ENCODE measurements at places on chromosomes 12 and 14.

GRCh38 chr12:27383429-27384260 lies 51.0 kb downstream of the BMAL2 start:
- DNase-seq = peak; percentile 90
- no peak overlapping the region for H3K4me3 ChIP-seq
- no peaks in the 10 kb centered on the region for H3K27me3 ChIP-seq
- peaks cover 25% of the 10 kb centered on the region for H3K36me3 ChIP-seq
- H3K4me1 ChIP-seq = peaks cover 2% of the 10 kb centered on the region

DNA sequence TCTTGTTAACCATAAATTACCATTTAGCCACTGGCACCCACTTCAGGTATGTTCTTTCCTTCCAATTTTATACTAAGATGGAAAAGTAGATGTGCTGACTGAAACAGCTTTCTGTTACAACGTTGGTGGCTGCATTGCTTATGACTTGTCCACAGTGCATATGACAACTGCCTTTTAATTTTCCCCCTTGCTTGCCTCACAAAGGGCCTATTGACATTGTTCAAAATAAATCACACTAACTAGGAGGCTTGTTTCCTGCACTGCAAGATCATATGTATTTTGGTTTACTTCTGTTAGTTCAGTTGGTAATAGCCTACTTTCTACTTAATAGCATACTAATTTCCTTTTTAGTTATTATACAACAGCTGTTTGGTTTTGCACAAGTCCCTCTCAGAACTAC lies 55.4 kb downstream of the SCAF11 start:
- H3K27ac ChIP-seq = no peak overlapping the region
- H3K36me3 ChIP-seq = peaks cover 32% of the 10 kb centered on the region
- no peaks in the 10 kb centered on the region for H3K27me3 ChIP-seq

DNA sequence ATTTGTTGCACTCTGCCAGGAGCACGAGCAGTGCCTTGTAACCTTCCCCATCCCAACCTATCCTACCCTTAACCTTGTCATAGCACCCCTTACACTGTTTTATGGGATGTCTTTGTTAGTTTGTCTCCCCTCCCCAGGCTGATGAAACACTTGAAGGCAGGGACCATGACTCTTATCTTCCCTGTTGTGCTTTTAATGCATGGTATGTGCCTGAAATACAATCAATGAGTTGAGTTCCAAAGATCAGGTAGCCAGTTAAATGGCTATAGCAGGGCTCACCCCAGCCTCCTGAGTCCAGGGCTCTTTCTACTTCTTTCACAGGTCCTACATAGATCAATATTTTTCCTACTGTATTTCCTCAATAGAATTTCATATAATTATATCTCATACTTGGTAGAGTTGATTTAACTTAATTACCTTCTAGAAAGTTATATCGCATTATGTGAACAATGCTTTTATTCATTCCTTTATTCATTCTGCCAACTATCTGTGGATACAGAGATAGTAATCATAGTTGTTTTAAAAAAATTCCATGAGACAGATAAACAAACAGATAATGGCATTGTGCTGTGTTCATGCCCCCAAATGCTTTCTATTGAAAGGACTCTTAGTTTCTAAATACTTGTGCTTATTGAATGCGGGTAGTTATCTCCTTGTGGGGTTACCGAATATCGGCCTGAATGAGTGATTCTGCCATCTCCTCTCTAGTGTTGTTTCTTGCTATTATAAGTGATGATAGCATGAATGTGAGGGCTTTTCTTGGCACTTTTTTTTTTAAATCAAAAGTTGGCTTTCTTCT lies 347.4 kb downstream of the NPAS3 start:
- H3K36me3 ChIP-seq = no peaks in the 10 kb centered on the region
- H3K27ac ChIP-seq = no peak overlapping the region
- H3K4me3 ChIP-seq = no peak overlapping the region
- no peak for DNase-seq
- no peaks in the 10 kb centered on the region for H3K27me3 ChIP-seq

DNA sequence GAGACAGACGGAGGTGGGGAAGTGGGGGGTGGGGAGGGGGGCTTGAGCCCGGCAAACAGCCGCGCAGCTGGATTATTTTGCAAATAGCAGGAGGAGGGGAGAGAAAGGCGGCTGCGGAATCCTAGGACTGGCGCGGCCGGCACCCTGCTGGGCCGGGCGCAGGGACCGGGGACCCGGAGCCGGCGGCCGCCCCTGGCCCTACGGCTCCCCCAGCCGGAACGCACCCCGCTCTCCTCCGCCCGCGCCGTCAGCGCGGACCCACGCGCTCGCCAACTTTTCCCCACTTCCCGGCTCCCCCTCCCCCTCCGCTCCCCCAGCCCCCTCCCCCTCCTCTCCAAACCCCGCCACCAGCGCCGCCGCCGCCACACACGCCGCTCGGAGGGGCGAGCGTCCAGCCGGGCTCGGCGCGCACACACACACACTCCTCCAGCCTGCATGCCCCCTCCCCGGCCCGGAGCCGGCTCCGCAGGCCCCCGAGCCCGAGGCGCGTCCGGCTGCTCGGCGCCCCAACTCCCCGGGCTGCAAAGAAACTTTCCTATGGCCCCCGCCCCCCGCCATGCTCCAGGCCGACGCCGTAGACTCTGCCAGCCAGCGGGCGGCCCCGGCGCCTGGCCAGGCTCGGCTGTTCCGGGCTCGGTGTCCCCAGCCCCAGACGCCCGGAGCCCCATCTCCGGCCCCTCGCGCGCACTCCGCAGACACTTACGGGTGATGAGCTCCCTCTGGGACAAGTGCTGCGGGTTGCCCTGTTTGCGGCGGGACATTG lies 1.4 kb downstream of the BCL11B start:
- H3K4me1 ChIP-seq = peaks cover 48% of the 10 kb centered on the region
- H3K27me3 ChIP-seq = peaks cover 5% of the 10 kb centered on the region
- H3K27ac ChIP-seq = peak overlapping the region; percentile 99
- peak overlapping the region; percentile 91 for H3K4me3 ChIP-seq

DNA sequence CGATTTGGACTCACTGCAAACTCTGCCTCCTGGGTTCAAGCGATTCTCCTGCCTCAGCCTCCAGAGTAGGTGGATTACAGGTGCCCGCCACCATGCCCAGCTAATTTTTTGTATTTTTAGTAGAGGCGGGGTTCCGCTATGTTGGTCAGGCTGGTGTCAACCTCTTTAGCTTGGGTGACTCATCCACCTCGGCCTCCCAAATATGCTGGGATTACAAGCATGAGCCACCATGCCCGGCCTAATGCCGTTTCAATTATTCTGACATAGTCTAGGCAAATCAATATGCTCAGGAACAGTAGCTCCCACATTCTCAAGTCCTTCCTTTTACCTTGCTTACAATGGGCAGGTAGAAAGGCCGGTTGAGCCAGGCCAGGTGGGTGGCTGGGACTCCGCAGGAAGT lies 82.0 kb upstream of the EEA1 start:
- DNase-seq = no peak
- H3K36me3 ChIP-seq = no peaks in the 10 kb centered on the region
- H3K27ac ChIP-seq = no peak overlapping the region
- no peak overlapping the region for H3K4me3 ChIP-seq
- peaks cover 5% of the 10 kb centered on the region for H3K4me1 ChIP-seq

DNA sequence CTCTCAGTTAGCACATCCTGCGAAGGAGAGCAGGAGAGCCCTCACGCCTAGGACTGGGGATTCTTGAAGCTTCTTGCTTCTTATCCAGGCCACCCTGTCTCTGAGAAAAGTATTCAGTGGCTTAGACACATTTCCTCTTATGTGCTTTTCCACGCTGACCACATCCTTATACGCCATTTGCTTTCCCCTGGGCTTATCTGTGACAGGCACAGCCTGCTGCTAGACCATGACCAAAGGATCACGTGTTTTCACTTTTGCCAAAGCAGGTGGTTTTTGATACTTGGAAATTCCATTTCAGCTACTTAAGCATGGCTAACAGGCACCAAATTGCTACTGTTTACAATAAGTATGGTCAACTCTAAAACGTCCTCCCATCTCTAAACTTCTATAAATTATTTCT lies 587.4 kb downstream of the AACS start:
- no peak overlapping the region for H3K4me3 ChIP-seq
- H3K27ac ChIP-seq = no peak overlapping the region
- peak; percentile 30 for DNase-seq
- H3K27me3 ChIP-seq = no peaks in the 10 kb centered on the region
- no peaks in the 10 kb centered on the region for H3K4me1 ChIP-seq

- DNase-seq = peak; percentile 86
- H3K27me3 ChIP-seq = no peaks in the 10 kb centered on the region
- peak overlapping the region; percentile 96 for H3K27ac ChIP-seq
- peaks cover 30% of the 10 kb centered on the region for H3K36me3 ChIP-seq
Measured at GRCh38 chr12:118060301-118061010, 523 bp downstream of the WSB2 start.

- H3K27me3 ChIP-seq = peaks cover 3% of the 10 kb centered on the region
- peak overlapping the region; percentile 40 for H3K4me3 ChIP-seq
- peak overlapping the region; percentile 91 for H3K27ac ChIP-seq
Measured at GRCh38 chr12:25365340-25365730, 114.6 kb upstream of the KRAS start.

DNA sequence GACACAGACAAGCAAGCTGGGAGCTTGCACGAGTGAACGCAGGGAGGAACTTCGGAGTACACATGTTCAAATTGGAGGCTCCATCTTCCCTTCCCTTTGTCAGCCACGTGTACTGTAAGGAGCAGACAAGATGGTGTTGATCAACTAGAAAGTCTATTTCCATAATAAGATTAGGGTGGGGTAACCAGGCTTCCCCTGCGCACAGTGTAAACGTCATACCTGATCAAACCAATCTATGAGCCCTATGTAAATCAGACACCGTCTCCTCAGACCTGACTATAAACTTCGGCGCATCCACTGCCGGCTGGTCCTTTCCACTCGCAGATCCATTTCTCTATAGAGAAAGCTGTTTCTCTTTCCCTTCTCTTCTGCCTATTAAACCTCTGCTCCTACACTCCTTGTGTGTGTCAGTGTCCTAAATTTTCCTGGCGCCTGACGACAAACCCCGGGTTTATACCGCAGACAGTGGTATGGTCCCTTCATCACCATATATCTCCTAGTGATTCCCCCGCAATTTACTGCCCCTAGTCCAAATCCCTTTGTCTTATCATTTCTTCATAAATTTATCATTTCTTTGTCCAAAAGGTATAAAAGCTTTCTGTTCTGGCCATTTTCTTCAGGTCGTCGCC lies 7.5 kb upstream of the ETFBKMT start:
- H3K4me3 ChIP-seq = no peak overlapping the region
- DNase-seq = no peak
- no peaks in the 10 kb centered on the region for H3K36me3 ChIP-seq
- peaks cover 11% of the 10 kb centered on the region for H3K4me1 ChIP-seq
- no peaks in the 10 kb centered on the region for H3K27me3 ChIP-seq

DNA sequence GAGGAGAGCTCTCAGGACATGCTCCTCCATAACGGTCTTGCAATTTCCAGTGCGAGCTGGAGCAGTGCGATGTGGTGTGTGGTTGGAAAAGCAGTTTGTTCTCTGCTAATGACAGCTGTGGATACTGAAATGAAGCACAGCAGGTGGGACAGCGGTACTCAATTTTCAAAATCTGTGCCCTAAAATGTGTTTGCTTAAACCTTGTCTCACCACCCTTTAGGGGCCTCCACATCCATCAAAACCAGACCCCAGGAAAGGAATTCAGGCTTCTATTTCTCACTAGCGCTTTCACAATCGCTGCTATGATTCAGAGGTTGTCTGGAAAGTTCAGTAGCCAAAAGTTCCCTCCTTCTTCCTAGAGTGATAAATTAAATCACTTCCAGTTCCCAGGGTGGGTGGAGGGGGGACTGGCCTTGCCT lies 440.8 kb downstream of the EGLN3 start:
- no peaks in the 10 kb centered on the region for H3K4me1 ChIP-seq
- H3K4me3 ChIP-seq = no peak overlapping the region
- no peaks in the 10 kb centered on the region for H3K36me3 ChIP-seq
- no peaks in the 10 kb centered on the region for H3K27me3 ChIP-seq
- no peak overlapping the region for H3K27ac ChIP-seq

GRCh38 chr12:103799857-103800771 lies 40.9 kb downstream of the NT5DC3 start:
- DNase-seq = no peak
- no peak overlapping the region for H3K4me3 ChIP-seq
- H3K27ac ChIP-seq = no peak overlapping the region

DNA sequence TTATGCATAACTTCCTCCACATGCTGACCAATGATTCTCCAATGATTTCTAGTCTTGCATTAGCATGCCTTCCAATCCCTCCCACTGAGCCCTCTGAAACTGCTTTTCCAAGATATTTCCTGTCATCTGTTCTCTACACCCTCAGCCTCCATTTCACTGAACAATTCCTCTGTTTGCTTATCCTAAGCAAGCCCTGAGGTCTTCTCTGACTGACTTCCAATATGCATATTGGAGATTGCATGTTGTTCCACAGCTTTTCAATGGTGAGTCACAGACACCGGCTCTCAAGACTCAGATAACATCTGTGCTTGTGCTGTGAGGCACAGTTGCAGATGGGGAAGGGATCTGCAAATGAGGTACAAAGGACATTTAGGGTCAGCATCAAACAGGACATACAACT lies 141.0 kb downstream of the SLC16A7 start:
- H3K36me3 ChIP-seq = peaks cover 3% of the 10 kb centered on the region
- DNase-seq = no peak
- peaks cover 6% of the 10 kb centered on the region for H3K4me1 ChIP-seq
- no peaks in the 10 kb centered on the region for H3K27me3 ChIP-seq
- no peak overlapping the region for H3K4me3 ChIP-seq

DNA sequence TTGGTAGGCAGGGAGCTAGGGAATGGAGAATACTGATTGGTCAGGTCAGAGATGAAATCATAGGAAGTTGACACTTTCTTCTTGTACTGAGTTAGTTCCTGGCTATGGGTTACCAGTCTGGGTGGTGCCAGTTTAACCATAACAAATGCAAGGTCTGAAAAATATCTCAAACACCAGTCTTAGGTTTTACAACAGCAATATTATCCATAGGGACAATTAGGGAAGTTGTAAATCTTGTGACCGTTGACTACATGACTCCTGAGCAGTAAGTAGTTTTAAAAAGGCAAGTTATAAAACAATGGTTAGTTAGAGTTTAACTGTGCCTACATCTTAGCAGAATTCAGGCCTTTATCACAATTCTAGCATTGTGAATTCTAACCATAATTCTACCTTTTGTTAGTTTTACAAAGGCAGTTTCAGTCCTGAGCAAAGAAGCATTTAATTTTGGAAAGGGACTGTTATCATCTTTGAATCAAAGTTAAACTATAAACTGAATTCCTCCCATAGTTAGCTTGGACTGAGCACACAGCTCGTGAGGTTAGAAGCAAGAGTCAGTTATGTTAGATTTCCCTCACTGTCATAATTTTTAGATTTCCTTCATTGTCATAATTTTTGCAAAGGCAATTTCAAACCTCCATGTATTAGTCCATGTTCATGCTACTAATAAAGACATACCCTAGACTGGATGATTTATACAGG lies 19.7 kb upstream of the MON2 start:
- H3K4me3 ChIP-seq = no peak overlapping the region
- H3K27me3 ChIP-seq = peaks cover 17% of the 10 kb centered on the region
- no peaks in the 10 kb centered on the region for H3K36me3 ChIP-seq
- H3K4me1 ChIP-seq = no peaks in the 10 kb centered on the region
- DNase-seq = no peak
- no peak overlapping the region for H3K27ac ChIP-seq

- no peak overlapping the region for H3K4me3 ChIP-seq
- no peaks in the 10 kb centered on the region for H3K27me3 ChIP-seq
- no peak overlapping the region for H3K27ac ChIP-seq
Measured at GRCh38 chr14:53401646-53402045, 248.5 kb upstream of the DDHD1 start.

Data from activated CD4-positive, alpha-beta T cell treated with anti-CD3 and anti-CD28 coated beads, Interleukin-2, amount 10 ng/mL, durations not matched to agents 24 days and 14 days (primary cell).